KBM-7 (cell line): ENCODE measurements at places on chromosomes 2 and 18.
A peak's percentile ranks its signal among the peaks of the same experiment; 100 is the strongest.

- no peak for DNase-seq
Measured at GRCh38 chr2:160169471-160169870, 30.6 kb downstream of the ITGB6 start.

GRCh38 chr2:60358476-60358875 lies 195.0 kb downstream of the BCL11A start:
- no peak for DNase-seq

DNA sequence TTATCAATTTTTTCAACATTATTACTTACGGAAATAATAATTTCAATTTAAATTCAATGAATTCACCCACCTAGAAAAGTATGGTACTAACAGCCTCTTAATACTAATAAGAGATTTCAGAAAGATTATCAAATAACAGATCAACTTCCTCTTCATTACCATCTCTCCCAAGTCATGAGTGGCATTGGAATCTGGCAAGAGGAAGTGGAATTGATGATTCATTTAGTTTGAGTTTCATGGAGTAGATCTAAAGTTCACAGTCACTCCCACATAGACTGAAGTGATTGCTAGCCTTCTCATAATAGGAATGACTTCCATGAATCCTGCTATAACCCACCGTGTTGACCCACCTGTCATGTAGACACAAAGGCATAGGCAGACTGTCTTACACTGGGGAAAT lies 77.7 kb upstream of the WDR75 start:
- no peak for DNase-seq

DNA sequence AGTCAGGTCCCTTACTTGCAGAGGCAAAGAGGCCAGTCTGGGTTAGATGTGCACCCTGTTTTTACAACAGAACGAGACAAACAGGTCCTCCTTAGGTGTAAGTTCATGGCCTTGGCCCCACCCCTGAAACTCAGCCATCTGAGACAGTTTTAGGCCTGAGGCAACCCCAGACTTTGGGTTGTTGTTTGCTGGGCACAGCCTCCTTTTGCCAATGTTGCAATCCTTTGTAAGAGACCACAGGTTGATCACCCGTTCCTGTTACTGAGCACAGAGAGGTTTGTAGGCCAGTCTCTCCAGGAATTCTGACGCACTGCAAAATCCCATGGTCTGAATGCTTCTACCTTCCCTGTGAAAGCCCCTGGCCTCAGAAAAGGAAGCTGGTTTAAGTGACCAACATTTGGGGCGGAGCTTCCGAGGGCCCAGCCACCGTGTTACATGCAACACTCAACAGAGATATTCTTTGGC lies 15.5 kb upstream of the IL1RN start:
- DNase-seq, result no peak

DNA sequence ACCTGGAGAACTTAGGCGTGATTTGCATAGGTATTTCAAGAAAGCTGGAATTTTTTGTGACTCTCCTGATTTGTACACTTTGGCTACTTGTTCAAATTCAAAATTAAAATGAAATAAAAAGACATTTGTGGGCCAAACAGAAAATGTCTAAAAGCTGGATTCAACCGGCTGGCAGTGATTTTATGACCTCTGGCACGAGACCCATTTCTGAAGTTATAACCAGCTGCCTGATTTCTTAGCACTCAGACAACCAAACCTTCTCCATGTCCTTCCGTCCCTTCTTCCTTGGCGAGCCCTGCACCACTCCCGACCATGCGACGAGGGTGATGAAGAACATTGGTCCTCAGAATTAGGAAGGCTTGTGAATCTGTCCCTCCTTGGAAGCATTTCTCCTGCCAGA lies 19.7 kb downstream of the PKDCC start:
- no peak for DNase-seq

DNA sequence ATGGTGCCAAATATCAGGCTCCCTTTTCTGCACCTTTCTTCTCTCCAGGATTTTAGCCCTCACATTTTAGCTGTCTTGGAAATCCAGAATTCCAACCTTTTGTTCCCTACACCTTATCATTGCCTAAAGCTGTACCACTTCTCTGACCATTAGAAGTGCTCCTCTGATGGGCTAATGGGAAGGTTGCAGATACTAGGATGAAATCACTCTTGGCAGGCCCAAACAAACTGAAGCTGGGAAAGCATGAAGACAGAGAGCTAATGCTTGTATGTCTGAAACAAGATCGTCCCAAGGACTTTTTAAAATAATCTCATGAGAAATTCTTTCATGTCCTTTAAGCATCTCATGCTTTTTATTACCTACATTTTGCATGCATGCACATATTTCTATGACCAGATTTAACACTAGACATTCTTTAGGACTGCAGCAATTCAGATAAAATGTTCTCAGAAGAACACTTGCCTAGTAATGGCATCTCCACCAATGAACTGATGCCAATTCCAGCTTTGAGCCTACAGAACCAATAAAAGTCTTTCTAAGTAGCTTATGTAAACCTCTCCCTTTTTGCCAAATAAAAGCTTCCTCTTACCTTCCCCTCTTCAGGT lies 98.4 kb upstream of the OSR1 start:
- no peak for DNase-seq

- DNase-seq, result no peak
Measured at GRCh38 chr2:12705230-12705629, 11.5 kb upstream of the TRIB2 start.

- no peak for DNase-seq
Measured at GRCh38 chr2:109402980-109403840, 210.6 kb downstream of the SEPTIN10 start.

DNA sequence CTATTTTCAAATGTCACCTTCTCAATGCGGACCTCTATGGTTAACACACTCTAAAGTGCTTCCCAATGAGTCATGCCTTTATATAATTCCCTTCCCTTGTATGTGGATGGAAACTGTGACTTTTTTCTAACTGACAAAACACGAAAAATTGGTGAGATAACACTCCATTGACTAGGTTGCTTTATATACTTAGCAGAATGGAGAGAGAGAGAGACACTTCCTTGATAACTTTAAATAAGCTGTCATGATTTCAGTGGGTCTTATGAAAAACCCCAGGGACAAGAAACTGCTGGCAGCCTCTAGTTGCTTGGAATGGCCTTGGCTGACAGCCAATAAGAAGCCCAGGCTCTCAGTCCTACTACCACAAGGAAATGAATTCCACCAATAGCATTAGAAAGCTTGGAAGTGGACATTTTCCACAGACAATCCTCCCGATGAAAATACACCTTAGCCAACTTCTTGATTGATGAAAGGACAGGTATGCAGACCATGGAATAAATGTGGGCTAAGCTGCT lies 322.2 kb downstream of the ZNF804A start:
- no peak for DNase-seq

DNA sequence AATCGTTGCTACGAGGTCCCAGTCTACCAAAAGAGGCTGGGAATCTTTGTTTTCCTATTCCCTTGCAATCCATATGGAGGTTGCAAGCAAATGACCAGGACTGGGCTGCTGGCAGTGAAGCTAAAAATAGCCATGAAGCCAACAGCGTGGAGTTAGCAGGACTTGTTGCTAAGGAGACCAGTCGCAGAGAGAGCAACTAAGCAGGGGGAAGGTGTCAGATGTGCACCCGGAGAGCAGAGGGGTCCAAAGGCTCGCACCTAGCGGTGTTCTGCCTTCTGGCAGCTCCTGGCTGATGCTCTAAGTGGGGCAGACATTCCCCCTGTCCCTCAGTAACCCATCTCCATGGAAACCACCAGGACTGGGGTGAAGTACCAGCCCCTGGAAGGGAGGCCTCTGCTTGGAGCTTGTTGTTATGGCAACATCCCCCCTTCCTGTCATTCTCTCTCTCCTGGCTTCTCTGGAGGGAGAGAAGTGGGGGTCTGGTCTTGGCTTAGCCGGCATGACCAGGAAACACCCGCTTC lies 84.6 kb downstream of the DNMT3A start:
- no peak for DNase-seq

DNA sequence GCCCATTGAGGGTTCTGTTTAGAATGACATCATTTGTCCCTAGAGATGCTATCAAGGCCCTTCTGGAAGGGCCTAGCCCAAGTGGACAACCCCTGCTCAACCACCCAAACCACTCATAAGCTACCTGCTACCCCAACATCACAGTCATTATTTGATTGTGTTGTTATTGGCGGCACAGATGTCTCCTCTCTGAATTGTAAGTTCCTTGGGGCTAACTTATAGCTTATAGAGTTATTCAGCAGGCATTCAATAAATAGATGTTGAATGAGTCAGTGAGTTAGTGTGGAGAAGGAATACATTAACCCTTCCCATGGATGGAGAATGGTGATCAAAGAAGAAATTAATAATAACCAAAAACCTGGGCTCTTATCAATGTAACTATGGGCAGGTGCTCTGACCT lies 80.0 kb downstream of the ACAA2 start:
- no peak for DNase-seq

- DNase-seq, result no peak
Measured at GRCh38 chr2:224565452-224566035, 19.6 kb downstream of the CUL3 start.

DNA sequence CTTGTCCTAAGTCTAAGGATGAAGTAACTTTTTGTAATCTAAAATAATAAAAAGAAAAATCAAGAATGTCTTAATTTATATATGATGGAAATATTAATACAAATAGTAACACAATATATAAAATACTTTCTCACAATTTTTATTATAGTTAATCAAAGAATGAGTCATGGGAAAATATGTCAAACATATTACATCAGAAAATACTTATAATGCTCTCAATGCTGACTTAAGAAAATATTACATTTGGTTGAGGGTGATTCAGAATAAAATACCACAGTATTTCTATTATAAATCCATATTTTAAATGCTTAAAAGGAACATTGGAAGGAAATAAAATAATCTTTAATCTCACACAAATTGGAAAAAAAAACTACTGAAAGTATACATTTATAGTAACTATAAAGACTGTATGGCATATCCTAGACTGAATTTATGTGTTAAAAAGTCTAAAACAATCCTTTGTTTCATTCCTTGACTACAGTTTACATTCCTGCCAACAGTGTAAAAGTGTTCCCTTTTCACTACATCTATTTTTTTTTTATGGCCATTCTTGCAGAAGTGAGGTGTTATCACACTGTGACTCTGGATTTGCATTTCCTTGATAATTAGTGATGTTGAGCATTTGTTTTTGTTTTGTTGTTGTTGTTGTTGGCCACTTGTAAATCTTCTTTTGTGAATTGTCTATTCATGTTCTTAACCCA lies 1573.5 kb upstream of the ACVR2A start:
- DNase-seq, result no peak

DNA sequence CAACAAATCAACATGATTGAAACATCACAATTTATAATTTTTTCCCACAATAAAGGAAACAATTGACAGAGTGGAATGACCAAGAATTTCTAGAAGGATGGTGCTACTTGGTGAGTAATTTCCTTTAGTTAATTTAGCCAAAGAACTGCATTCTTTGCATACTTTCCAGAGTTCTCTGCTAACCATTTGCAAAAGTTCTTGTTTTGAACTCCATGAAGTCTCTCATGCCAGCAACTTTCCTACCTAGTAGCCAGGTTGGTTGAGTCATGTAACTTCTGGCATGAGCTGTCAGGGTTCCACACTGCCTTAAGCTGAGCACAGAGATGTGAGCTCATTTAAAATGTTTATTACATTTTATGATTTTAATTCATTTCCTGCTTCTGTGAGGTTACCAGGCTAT lies 539.6 kb downstream of the PID1 start:
- DNase-seq, result no peak

GRCh38 chr2:143476336-143477087 lies 347.3 kb downstream of the ARHGAP15 start:
- DNase-seq, result no peak

- DNase-seq, result no peak
Measured at GRCh38 chr2:182821182-182821581, 45.3 kb downstream of the FRZB start.

DNA sequence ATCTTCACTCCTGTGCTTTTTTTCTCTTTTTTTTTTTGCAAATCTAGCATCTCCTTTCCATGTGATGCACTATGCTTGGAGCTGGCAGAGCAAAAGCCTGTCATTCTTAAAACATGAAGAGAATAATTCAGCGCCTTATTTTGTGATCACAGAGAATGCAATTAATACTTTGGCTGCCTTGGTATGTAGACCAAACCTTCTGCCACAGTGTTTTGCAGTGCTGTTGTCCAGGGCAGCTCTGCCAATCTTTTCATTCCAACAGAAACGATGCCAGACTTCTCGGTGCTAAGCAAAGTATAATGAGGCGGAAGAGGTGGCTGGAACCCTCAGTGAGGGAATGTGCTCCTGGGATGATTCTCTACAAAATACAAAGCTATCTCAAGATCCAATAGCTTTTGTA lies 25.6 kb downstream of the BCL2 start:
- DNase-seq, result no peak

GRCh38 chr18:46830633-46831032 lies 73.8 kb upstream of the ST8SIA5 start:
- DNase-seq, result no peak

GRCh38 chr18:77069482-77069881 lies 63.1 kb downstream of the MBP start:
- DNase-seq, result no peak

DNA sequence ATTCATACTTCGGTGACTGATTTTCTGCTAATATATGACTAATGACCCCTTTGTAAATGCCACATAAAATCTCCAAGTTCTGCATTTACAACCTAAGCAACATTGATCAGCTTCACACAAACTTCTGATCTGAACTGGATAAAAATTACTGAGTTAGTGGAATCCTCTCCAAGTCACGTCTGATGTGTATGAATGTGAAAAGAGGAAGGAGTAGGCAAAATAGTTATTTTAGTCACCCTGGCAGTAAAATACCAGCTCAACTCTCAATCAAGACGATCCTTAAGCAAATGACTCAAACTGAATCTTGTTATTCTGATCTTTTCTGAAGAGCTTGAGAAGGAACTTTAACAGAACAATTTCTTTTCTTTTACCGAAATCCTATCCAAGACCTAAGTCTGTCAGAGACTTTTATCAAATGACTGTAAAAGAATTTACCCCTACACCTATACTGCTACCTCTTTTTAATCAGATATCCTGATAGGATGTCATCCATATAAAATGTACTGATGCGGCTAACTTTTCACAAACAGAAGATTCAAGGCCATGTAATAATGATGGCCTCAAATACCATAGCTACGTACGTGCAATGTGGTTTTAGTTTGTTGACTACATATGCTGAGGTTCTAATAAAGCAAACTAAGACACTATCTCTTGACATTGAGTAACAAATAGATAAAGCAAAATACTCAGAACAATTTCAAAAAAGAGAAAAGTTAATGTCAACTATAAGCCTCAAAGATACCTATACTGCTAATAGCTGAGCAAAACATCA lies 23.7 kb downstream of the CUL3 start:
- DNase-seq, result peak; percentile 53

- DNase-seq, result no peak
Measured at GRCh38 chr18:44715842-44716241, 35.2 kb downstream of the SETBP1 start.

DNA sequence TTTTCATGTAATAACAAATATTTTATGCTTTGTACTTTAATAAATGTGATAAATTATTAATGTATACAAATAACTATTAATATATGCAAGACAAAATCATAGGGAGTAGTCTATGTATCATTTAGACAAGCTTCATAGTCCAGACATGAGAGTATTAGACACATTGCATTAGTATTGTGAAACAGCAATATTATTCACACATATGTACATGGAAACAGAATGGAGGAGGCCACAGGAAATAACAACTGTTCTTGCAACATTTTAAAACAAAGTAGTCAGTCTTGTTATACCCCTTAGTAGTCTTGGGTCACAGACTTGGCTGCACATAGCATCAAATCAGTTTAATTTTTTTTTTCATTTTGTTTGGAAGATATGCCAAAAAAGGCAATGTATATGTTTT lies 15.8 kb downstream of the DSC1 start:
- DNase-seq, result no peak
